BJ (cell line): ENCODE measurements at places on chromosomes 4 and X. TPM values are rescaled to one million over a fixed set of nuclear protein-coding genes. Genes with fewer than 3 reads are reported as not detected.

Gene HCFC1
- polyA plus RNA-seq, result 2.5 and 3.3 TPM in 2 replicates

Gene SUPT20HL2
- polyA plus RNA-seq, result not detected in 2 replicates

- no peak for DNase-seq
These were observed 190.6 kb upstream of the TTC29 start for GRCh38 chr4:147136310-147136709.

DNA sequence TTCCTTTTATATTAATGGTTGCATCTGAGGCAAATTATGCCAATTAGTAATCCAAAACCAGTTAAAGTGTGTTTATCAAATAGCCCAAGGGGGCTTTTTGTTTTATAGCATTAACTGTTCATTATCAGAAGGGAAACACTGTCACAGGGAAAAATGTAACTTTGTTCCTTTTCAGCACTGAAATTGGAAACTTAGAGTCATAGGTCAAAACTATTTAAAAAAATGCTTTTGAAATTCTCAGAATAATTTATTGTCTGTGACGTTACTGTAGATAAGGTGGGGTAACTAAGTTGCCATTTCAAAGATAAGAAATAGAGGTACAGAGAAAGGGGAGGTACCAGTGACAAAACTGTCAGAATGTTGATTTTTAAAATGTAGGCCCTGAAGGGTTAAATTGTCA is 129.3 kb downstream of the AKAP4 start:
- no peak for DNase-seq

DNA sequence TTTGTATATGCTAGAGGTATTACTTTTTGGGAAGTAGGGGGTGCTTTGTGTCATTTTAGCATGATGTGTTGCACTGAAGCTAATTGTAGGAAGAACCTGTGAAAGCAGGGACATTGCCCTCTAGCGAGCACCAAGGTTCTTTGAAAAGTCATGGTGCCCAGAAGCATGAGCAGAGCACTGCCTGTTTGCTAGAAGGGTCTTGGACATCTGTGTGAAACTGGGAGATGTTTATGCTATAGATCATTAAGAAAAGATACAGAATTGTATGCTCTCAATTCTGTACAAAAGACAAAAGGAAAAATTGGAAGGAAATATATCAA is 14.7 kb downstream of the GRPR start:
- no peak for DNase-seq

- no peak for DNase-seq
These were observed 72.1 kb downstream of the PARM1 start for GRCh38 chr4:75004755-75005668.

DNA sequence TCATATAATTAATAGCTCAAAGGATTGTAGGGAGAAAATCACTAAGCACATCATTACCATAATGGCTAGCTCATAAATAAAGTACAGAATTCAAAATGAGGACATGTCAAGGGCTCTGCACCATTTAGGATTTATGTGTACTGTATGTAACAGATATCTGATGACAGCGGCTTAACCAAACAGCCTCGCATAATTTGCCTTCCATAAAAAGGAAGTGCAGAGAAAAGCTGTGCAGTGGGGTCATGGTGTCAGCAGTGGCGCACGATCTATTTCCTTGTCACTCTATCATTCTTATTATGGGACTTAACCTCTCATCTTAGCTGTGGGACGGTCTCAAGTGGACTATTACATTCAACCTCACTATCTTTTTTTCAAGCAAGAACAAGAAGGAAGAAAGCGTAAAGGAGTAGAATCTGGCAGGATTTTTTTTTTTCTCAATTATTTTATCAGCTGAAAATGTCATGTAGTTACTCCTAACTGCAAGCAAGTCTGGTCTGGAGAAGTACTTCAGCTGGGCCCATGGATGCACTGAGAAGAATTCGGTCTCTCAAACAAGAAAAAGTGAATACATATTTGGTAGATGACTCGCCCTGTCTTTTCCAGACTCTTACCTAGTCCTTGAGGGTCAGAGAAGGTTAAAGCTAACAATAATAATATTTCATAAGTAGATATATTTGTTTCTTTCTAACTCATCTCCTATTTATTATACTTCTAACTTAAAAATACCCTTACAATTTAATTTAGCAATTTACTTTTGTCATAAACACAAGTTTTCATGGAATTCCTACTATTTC is 94.6 kb downstream of the COX18 start:
- no peak for DNase-seq

- no peak for DNase-seq
These were observed 4.3 kb downstream of the AMTN start for GRCh38 chr4:70522626-70523025.

Gene ABCE1
- polyA plus RNA-seq, result 50.6 and 86.3 TPM in 2 replicates

DNA sequence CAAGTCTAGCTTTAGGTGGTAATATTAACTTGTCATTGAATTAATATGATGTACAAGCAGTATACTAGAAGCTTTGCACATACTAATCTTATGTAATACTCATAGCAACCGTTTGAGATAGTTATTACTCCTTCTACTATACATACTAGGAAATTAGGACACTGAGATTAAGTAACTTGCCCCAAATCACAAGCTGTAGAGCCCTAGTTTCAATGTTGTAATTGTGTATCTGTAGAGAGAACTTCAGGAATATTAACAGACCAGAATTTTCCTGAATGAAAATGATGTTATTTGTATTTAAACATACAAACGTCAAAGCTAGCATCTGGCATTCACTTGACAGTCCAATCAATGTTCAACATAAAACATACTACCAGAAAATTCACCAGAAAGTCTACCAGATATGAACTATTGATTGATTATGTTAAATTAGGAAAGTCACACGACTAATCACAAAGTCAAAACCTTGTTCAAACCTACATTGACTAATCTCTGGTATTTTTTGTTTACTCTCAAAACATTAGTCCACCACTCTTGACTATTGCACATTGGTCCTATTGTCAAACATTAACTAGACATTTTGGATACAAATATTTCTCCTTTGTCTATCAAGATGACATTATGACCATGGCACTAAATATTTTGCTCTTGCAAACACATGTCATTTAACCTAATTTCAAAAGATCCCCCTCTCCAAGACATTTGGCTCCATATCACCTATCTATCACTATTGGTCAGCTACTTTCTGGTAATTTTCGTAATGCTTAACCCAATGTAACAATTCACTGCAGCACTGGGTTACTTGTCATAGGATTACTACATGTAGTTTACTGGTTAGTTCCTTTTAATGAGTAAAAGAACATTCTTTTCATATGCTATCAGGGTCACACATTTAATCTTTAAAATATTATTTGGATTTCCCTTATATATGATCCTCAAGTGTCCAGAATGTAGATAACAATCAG is 100.7 kb downstream of the GPC3 start:
- DNase-seq, result no peak

Gene GPRIN3
- polyA plus RNA-seq, result 0.01 TPM in 1 of 2 replicates, not detected in the other

- no peak for DNase-seq
These were observed 35.5 kb downstream of the DCUN1D4 start for GRCh38 chr4:51878431-51878830.

DNA sequence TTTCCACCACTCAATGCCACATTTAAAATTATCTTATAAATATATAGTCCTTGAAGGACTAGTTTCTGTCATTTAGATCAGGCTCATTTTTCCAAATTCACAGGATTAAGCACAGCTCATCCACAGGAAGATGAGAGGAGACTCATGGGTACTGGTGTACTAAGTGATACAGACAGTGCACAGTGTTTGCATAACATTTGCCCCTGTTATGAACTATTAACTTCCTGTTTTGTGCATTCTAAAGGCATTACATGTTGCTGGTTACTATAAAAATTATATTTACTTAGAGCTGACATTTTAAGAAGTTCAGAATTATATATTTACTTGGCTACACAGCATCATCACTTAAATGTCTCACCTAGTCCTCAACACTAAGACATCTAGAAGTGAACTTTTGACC is 772.0 kb downstream of the TECRL start:
- DNase-seq, result no peak

DNA sequence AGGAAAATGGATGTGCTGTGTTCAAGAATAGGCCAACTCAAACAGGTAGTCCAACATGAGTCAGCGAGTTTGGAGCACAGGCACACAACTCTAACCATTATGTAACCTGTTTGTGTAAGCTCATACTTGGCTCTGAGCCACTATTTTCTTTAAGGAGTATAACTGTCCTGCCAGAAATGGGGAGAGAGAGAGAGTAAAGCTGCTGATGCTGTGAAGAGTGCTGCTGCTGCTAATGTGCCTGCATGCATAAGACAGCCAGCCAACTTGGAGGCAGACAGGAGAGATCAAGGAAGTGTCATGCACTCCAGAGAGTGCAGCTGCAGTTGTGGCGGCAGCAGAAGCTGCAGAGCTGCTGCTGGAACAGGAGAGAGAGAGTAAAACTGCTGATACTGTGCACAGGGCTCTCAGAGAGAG is 11.7 kb upstream of the STATH start:
- DNase-seq, result no peak

GRCh38 chr4:165443276-165443675 is 64.5 kb downstream of the CPE start:
- DNase-seq, result no peak

- no peak for DNase-seq
These were observed 10.7 kb upstream of the SPCS3 start for GRCh38 chr4:176309046-176309445.

Gene MAGEA10
- not detected in 2 replicates for polyA plus RNA-seq

Gene CXCL3
- 0.18 and 0.47 TPM in 2 replicates for polyA plus RNA-seq

GRCh38 chr4:75800972-75801371 is 76.6 kb downstream of the USO1 start:
- DNase-seq, result no peak

DNA sequence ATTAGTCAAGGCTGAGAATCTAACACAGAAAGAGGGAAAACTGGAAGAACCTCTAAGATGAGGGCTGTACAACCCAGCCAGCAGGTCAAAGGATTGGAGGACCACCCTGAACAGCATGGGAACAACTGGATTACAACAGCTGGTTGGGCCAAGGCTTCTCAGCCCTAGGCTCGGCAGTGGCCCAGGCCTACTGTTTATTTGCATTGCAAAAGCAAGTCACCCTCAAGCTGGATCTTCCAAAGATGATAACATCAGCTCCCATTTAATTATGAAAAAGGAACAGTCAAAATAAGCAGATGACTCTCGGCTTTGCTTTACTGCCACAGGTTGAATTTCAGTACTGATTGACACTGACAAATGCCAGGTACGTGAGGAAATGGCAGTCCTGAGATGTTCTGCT is 61.8 kb downstream of the GPC3 start:
- DNase-seq, result no peak

DNA sequence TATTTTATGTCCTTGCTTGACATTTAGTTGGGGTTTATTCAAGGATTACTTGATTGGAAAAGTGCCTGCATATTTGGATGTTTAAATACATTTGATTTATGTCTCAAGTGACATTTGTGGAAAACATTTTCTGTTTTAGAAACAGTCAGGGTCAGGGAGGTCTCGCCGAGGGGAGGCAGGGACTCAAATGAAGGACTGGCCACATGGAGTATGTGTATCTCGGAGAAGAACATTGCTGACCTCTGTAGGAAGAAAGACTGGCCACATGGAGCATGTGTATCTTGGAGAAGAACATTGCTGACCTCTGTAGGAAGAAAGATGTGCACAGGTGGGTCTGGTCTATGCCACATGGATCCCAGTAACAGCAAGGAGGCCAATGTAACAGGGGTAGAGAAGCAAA is 233.6 kb downstream of the TRIML1 start:
- DNase-seq, result no peak

Gene GSPT2
- 2.6 and 4.7 TPM in 2 replicates for polyA plus RNA-seq

Gene MAGEB10
- polyA plus RNA-seq, result not detected in 2 replicates

Gene GSX2
- polyA plus RNA-seq, result not detected in 2 replicates

GRCh38 chrX:122582975-122583305 is 601.1 kb upstream of the GRIA3 start:
- no peak for DNase-seq

GRCh38 chr4:35900286-35901243 is 343.7 kb downstream of the ARAP2 start:
- DNase-seq, result no peak

GRCh38 chrX:14355556-14355955 is 173.8 kb upstream of the GLRA2 start:
- DNase-seq, result no peak

GRCh38 chr4:111618908-111619307 is 526.3 kb upstream of the FAM241A start:
- DNase-seq, result no peak

GRCh38 chr4:37279894-37280592 is 35.5 kb downstream of the NWD2 start:
- DNase-seq, result no peak

Gene PRSS12
- polyA plus RNA-seq, result 108 and 139 TPM in 2 replicates

GRCh38 chr4:157700898-157701694 is 471.7 kb downstream of the GASK1B start:
- no peak for DNase-seq

DNA sequence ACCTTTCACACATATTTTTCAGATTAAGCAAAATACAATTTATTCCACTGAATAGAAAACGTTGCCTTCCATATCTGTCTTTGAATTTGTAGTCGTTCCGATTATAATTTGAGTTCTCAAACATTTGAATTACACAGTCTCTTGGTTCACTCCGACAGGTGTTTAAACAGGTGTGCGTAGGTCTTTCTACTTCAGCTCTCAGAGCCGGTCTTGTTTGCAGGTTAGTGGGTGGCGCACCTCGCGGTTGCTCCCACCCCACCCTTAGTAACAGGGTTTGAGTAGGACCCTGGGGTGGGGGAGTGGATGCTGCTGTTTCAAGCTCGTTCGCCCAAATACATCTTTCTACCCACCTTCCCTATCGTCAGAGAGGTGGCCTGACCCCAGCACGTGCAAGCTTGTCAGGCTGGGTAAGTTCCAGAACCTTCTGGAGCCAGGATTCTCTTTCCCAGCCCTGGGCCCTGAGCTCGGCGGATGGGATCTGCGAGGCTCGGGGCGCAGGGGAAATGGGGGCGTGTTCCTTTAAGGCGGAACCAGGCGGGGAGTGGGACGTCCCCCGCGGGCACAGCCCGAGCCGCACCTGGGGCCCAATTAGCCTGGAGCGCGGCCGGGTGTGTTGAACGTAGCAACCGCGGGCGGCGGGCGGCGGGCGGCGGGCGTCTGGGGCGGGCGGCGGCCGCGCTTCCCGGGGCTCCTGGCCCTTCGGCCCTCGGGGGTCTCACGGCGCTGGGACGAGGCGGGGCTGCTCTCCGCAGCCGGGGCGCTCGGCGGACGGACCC is at the start of gene FAM149A:
Gene FAM149A (plus strand): TSS at position 591 of the 776 bp plus-strand sequence.
- no peak for DNase-seq

DNA sequence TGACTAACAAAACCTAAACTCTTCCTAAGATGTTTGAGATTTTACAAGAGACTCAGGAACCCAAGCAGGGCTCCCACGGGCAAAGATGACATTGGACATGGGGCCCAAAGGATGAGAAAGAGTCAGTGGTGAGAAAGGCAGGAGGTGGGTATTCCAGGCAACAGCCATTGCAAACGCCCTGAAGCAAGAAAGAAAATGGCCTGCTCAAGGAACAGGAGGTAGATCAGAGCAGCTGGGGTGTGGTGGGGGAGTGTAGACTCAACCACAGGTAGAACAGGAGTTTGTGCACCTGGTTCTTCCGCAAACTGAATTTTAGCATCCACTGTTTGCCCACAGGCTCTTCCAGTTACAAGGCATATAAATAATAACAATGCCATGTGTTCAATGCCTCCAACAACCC is 3.3 kb downstream of the PPP2R2C start:
- DNase-seq, result no peak
